ENCODE measurements at places on chromosomes 3 and 15. TPM values are rescaled to one million over a fixed set of nuclear protein-coding genes. Genes with fewer than 3 reads are reported as not detected.
A peak's percentile ranks its signal among the peaks of the same experiment; 100 is the strongest.

- no peak for DNase-seq
These were observed 559.5 kb upstream of the SEMA6D start for GRCh38 chr15:47157827-47158226.

The SUSD5 gene
- under 0.01 TPM for total RNA-seq

DNA sequence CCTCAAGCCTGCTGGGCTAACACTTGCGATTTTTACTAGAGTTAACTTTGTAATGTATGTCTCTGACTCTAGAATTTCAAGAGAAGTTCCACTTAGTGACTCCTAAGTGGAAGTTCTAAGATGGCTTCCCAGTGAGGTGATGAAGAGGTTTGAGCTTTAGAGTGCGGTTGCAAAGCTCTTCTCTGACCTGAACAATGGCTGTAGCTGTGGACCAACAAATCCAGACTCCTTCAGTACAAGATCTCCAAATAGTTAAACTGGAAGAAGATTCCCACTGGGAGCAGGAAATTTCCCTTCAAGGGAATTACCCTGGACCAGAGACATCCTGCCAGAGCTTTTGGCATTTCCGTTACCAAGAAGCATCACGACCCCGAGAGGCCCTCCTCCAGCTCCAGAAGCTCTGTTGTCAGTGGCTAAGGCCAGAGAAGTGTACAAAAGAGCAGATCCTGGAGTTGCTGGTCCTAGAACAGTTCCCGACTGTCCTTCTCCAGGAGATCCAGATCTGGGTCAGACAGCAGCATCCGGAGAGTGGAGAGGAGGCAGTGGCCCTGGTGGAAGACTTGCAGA, 22.3 kb downstream of the WDR73 start:
- DNase-seq = no peak

- DNase-seq = peak; percentile 15
These were observed 204.9 kb downstream of the CNTN4 start for GRCh38 chr3:2303566-2303965.

DNA sequence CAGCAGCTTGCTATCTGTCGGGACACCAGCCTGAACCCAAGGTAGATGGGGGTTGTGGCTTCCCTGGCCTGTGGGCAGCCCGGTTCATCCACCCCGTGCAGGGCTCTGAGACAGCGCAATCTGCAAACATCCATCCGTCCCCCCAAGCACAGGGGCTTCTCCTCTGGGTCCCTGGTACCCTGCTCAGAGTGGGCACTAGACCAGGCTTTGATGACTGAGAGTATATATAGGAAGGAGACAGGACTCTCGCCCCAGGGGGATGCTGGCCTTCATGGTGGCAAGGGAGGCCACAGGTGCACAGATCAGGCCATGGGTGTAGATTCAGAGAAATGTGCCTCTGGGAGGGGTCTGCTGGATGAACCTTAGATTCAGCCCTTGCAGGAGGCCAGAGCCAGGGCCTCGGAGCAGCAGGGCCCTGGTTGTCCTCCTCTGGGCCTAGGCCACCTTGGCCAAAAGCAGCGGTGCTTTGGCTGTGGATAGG, 40.3 kb downstream of the CFAP100 start:
- DNase-seq = no peak

DNA sequence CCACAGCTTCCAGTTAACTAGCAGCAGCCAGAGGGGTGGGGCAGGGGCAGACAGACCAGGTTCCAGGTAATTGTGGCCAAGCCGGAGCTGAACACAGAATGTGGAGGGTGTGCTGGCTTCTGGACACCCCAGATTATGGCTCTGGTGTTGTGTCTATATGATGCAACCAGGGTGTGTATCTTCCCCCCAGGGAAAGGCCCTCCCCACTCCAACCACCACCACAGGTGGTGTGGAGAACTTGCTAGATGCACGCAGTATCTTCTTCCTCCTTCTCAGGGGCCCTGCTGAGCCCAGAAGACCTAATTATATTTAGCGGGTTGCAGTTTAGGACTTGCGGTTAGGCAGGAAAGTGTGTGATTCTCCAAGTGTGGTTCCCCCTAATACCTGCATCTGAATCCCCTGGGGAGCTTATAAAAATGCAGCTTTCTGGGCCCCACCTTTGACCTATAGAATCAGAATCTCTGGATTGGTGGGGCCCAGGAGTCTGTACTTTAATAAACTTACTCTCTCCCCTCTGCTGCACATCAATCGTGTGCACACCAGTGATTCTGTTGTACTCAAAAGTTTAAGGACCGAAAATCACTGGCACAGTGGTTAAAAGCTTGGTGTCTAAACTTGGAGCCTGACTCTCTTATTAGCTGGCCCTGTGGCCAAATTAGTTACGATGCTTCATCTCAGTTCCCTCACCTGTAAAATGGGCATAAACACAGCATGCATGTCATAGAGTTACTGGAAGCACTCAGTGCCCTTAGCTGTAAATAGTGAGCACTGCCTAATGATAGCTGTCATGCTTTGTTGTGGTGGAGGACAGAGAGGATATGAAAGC, 379.1 kb upstream of the PROK2 start:
- peak; percentile 50 for DNase-seq

The LMAN1L gene
- total RNA-seq = 0.27 TPM

- DNase-seq = no peak
These were observed 503.9 kb upstream of the NR2F2 start for GRCh38 chr15:95826412-95827195.

DNA sequence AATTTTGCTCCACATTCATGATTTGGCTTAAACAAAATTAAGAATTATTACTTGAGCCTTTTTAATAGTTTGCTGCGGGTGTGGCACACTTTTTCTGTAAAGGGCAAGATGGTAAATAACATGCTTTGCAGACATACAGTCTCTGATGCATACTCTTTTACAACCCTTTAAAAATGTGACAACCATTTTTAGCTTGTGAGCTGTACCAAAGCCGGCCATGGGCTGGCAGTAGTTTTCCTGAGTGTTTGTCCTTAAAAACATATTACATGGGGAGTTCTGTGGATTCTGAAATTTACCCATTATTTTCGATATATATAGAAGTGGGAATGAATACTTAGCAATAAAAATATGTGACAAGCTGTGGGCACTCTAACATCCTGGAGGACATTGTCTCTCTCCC, 163.4 kb downstream of the FNDC3B start:
- DNase-seq = no peak

The FSIP1 gene
- total RNA-seq = 0.27 TPM

The SGO1 gene
- 0.81 TPM for total RNA-seq

The SCAPER gene
- total RNA-seq = 9.4 TPM

DNA sequence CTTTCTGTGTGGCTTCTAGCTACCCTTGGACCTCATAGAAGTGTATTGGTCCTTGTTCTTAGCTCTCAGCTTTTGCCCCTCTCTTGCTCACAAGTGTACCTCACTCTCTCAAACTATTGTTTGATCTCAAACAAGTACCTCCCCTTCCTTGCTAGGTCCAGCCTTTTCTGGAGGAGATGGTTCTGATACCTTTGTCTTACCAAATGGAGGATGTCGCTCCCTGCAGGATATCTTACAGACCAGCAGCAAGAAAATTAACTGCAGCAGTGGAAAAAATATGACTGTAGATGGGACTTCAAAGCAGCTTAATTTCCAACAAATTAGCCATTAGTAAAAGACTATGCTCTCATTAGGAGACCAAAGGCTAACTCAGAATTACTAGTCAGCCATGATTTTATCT, 388.1 kb upstream of the ROBO2 start:
- DNase-seq = no peak

- DNase-seq = no peak
These were observed 310.6 kb downstream of the NSUN3 start for GRCh38 chr3:94373456-94373855.

- no peak for DNase-seq
These were observed 184.2 kb upstream of the TPM1 start for GRCh38 chr15:62858343-62858742.

DNA sequence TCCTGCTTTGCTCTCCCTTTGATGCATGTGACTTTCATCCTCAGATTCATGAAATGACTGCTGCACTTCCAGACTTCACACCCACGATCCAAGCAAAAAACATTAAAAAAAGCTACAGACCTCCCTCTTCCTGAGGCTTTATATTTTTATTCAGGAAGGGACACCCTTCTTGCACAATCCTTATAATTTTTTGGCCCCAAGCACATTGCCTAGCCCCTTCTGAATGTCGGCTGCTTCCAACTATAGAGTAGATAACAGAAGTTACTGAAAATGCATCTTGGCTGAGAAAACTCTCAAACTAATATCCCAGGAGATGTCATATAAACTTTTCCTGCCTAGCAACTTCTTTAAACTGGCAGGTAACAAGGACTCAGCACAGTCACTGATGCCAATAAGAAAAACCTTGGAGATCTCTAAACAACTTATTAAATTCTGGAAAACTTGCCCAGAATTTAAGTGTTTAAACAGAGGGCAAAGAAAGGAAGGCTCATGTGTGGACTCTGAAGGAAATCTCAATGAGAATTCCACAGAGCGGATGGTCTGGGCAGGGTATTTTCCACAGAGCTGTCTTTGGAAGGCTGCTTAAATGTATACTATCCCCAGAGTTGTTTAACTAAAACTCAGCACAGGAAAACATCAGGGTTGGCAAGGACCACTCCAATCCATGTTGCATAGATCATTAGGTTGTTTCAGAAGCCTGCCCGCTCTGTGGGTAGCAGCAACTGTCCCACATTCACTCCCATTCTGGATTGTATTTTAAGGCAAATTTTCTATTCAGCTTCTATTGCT, 746.8 kb upstream of the LMCD1 start:
- DNase-seq = no peak

DNA sequence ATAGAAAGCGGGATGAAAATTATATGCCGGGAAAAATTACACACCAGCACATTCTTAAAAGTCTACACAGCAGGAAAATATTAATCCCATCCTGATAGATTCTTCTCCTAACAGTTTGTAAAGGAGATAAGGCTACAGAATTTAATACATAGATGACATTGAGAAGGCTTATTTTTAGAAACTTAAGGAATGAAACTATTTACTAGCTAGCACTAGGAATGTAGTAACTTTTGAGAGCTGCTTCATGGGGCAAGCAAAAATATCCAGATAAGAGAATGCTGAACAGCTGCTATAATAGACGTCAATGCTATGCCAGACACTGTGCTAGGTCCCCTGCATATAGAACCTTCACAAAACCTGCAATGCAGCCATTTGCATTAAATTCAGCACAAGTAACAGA, 912.7 kb upstream of the NR2F2 start:
- DNase-seq = no peak

The EBLN2 gene
- 5.7 TPM for total RNA-seq

- no peak for DNase-seq
These were observed 45.8 kb downstream of the TM6SF1 start for GRCh38 chr15:83153288-83153687.

The FRMD5 gene
- not detected for total RNA-seq

DNA sequence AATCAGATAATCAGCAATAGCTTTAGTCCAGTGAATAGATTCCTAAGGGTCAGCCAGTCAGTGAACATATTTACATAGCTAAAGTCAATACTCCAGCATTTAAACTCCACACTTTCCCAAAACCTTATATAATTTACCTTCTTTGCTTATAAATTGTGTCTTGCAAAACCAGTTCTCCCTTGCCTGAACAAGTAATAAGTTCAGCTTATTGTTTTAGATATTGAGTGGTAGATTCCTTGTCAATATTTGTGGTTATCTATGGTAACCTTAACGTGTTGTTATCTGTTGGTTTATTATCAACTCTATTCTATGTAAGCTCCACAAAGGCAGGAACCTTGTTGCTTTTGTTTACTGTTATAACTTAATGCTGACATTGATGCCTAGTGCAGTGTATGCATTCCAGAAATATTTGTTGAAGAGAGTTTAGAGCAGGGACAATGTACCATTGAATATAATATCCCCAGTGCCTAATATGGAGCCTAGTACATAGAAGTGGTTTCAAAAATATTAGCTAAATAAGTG, 24.0 kb downstream of the PLSCR5 start:
- DNase-seq = no peak

The SKOR1 gene
- total RNA-seq = 1.1 TPM

DNA sequence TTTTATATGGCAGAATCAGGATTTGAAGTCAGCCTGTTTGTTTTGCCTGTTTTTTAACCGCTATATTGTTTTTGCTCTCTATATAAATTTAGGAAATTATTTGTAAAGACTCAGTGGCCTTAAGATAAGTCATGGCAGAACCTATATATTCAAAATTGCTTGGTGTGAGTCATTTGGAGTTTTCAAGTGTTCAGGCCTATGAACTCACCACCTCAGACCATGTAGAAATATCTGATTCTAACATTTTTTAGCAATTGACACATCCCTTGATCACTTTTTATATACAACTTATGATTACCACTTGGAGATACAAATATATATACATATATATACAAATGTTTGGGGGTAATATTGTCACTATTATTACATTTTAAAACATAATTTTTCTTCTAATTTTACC, 95.7 kb downstream of the VGLL3 start:
- no peak for DNase-seq

The LMOD3 gene
- total RNA-seq = not detected

The KNG1 gene
- not detected for total RNA-seq

DNA sequence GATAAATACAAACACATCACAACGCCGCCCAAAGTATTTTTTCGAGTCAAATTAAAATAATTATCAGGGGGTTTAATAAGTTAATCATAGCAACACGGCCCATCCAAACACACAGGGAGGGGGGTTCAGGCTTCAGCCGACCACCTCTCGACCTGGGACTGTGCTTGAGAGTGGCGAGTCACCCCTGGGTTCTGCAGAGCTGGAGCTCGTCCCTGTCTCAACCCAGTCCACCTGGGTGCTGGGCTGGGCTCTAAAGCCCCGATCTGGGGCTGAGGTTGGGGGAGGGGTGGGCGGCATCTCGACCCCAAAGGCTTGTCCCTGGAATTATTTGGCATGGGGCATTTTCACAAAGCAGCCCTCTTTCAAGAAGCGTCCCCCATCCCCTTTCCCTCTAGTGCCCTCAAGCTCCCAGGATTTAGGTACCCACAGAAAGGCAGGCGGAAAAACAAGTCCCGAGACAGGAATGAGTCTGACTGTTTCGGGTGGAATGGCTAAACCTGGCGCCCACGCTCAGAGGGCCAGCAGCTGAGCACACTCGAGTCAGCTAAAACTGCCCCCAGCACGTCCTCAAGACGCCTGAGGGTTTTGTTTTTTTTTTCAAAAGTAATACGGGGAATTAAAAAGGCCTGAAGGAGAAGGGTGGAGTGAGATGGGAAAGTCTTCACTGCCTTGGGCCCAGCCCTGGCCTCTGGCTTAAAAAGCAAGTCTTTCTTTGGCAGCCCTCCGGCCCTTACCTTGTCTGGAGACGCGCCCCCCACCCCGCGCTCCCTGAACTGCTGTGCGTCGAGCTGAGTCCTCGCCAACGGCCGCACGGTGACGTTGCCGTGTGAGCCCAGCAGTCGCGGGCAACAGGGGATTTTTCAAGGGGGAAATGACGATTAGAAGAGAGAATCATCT, 32.5 kb downstream of the NR2F2 start:
- DNase-seq = no peak
